ENCODE measurements at places on chromosomes 3 and 15.

DNA sequence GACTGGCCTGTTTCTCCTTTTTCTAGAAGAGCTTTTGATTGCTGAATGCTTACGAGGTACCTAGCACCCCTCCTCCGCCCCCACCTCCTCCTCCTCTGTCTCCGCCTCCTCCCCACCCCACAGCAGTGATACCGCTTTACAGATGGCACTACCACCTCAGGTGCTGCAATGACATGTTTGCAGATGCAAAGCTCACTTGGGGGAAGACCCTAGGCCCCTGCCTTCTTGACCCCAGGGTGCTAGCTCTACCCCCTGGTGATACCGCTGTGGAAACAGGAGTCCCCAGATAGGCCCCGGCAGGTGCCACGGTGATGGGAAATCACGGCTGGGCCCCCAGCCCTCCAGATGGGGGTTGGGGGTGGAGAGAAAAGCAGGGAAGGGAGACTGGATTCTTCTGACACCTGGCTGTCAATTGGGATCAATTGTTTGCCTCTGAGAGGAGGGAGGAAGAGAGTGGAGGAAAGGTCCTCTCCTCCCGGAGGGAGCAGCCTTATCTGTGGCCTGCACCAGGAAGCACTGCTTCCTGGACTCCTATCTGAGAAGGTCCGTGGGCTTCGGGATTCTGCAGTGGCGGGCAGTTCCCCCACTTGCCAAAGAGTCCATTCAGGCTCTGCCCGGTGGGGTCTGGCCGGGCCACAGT lies 37.6 kb downstream of the DNASE1L3 start:
- DNase-seq = no peak

GRCh38 chr3:73549051-73549600 lies 75.6 kb downstream of the PDZRN3 start:
- no peak for DNase-seq

DNA sequence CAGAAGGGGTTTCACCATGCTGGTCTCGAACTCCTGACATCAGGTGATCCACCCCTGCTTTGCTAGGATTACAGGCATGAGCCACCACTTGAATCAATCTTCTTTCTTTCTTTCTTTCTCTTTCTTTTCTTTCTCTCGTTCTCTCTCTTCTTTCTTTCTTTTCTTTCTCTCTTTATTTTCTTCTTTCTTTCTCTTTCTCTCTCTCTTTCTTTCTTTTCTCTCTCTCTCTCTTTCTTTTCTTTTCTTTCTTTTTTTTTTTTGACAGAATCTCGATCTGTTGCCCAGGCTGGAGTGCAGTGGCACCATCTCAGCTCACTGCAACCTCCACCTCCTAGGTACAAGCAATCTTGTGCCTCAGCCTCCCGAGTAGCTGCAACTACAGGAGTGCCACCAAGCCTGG lies 37.9 kb upstream of the PIK3CB start:
- no peak for DNase-seq

DNA sequence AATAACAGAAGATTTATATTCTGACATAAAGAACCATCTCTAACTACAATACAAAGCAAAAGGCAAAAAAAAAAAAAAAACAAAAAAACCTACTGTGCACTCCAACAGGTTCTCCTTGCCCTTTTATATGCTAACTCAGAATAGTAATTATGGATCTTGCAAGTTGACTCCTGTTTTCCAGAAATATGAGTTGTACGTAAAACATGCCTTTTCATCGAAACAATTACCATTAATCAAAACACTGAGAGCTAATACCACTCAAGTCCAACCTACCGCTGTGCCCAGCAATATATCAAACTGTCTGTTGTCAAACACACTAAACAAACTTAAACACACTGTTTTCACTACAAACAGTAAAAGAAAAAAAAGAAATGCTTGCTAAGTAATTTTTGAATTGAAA lies 389.8 kb downstream of the TBC1D5 start:
- no peak for DNase-seq

DNA sequence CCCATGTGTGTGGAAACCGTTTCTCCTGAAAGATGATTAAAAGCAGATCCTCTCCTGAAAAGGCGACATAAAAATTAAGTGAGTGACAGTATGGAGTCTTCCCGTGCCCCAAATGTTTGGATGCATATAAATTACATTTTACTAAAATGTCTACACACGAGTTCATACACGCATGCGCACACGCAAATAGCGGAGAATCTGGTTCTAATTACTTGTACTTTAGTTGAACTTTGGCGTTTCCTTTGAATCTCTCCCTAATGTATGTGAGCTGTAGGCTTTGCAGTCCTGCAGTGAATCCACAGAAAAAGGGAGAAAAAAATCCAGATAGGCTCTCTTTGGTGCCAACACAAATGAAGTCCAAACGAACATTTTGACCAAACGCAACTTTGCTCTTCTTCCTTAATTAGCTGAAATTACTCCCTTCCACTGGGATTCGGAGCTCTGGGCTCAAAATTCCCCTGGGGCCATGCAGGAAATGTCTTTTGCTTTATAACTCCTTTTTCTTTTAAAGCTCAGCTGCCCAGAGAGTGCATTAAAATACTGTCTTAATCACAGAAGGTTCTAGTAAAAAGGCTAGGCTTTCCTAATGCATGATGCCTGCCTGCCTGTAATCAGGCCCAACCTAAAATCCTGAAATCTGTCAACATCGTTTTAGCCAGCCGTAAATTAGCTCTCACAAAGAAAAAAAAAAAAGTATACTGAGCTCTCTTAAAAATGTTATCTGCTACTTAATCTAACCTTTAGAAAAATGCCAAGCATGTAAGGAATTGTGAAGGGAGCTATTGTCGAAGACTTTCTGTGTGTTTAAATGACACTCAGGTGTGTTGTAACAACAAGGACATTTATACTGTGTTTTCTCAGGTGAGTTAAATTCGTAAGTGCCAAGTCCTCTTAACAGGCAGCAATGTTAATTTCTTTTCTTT lies 26.2 kb downstream of the RARB start:
- no peak for DNase-seq

- DNase-seq = peak; percentile 80
Observed at GRCh38 chr15:94206463-94207167, 24.7 kb upstream of the MCTP2 start.

- DNase-seq = no peak
Observed at GRCh38 chr15:100517846-100518245, 10.9 kb downstream of the CERS3 start.

DNA sequence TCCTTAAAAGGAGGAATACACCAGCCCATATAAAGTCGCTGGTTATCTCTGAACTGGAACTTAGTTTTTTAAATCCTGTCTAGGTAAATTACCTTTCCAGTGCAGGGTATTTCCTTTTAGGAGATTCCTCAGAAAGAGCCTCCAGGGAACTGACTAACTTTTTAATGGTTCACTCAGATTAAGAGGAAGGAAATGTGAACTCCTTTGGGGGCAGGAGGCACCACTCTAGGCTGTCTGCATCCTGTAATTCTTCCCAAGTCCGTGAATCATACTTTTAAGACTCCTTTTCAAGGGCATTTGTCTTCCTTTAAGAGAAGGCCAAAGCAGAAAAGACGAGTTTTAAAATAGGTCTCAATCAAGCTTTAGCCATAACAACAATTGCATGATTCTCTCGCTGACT lies 871.2 kb upstream of the NR2F2 start:
- no peak for DNase-seq

GRCh38 chr3:112047264-112047663 lies 12.7 kb downstream of the TMPRSS7 start:
- no peak for DNase-seq

- DNase-seq = no peak
Observed at GRCh38 chr3:12218161-12218560, 59.4 kb upstream of the TIMP4 start.

DNA sequence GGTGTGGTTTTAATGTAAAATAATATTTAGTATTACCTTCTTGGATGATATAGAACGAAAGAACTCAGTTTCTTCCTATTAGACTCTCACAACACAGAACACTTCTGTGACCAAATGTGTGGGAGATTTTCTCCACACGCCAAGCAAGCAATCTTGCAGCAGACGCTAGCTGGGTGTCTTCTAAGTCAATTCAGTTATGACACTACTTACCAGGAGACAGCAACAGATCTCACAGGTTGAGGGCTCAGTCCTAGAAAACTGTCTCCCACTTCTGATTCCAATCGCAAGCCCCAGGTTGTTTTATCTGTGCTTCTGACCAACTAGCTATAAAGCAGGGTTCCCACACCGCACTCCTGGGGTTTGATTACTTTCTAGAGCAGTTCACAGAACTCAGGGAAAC lies 41.2 kb downstream of the HERC1 start:
- DNase-seq = no peak

Data from hematopoietic multipotent progenitor cell treated with erythropoietin and hydrocortisone succinate and interleukin-3 and kit ligand, for 8 days (in vitro differentiated cells).